ENCODE measurements at places on chromosomes 1 and 21.

DNA sequence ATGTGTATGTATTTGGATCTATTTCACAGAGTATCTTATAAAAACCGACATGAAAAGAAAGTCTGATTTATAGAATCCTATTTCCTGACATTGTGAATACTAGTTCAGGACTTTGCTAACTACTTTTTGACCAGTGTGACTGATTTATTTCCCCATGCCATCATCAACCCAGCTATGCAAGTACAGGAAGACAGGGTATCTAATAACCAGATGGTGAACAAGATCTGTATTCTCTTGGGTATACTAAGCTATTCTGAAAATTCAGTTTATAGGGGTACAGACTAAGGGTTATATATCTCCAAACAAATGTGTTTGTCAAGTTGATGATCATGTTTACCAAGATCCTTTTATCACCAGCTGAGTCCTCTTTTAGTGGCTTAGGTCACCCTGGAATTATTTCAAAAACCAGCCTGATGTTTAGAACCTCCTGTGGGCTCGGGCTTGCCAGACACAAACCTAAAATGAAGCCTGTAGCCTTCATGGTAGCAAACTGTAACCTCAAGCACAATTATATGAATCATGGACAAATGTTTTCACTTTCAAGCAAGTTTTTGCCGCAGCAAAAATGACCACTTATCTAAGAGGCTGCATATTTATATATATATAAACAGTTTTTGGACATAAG is 185.1 kb downstream of the FGGY start:
- DNase-seq: no peak

- DNase-seq: no peak
Observed at GRCh38 chr21:31252091-31252490, 92.0 kb downstream of the TIAM1 start.

- no peak for DNase-seq
Observed at GRCh38 chr1:227372726-227373130, 54.4 kb upstream of the CDC42BPA start.

DNA sequence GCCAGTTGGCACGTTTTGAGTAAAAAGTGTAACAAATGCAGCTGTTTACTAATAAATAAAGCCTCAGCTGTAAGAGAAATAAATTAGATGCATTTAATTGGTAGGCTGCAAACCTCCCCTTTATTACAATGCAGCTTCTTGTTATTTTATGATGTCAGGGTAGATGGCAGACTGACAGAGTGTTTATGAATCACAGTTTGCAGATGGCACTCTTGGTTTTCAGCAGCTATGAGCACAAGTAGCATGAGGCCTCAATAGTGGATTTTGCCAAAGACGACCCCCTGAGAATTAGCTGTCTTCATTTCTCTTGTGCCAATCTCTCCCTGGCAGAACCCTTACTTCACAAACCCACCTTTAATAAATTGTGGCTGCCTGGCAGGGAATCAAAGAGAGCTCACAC is 161.2 kb upstream of the C1orf87 start:
- DNase-seq: no peak

GRCh38 chr1:171566467-171566866 is 55.6 kb upstream of the MYOCOS start:
- DNase-seq: no peak

DNA sequence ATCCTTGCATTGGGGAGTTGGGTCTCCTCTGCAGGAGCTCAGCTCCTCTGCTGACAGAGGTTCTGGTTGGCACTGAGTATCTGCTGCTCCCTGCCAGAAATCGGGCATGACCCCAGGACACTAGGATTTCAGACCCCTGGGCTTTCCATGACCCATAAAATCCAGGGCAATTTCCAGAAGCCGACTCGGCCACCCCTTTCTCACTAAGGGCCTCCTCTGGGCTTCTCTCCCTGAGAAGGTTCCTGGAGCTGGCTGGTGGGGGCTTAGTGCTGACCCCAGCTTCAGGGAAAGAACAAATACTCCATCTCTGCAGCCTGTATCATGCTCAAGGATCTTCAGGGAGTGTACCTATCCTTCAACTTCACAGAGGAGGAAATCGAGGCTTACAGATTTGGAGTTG is 603.4 kb downstream of the PTPRU start:
- no peak for DNase-seq

DNA sequence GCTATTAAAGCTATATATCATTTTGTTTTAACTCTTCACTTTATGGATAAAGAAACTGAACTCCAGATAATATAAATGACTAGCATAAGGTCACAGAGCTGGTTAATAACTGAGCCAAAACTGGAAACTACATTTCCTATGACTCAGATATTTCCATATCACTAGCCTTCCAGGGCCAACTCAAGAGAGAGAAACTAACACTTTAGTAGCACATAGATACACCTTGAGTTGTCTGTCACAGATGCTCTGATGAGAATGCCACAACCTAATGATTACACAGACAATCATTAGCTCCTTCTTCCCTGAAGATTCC is 40.7 kb downstream of the NME7 start:
- DNase-seq: no peak

DNA sequence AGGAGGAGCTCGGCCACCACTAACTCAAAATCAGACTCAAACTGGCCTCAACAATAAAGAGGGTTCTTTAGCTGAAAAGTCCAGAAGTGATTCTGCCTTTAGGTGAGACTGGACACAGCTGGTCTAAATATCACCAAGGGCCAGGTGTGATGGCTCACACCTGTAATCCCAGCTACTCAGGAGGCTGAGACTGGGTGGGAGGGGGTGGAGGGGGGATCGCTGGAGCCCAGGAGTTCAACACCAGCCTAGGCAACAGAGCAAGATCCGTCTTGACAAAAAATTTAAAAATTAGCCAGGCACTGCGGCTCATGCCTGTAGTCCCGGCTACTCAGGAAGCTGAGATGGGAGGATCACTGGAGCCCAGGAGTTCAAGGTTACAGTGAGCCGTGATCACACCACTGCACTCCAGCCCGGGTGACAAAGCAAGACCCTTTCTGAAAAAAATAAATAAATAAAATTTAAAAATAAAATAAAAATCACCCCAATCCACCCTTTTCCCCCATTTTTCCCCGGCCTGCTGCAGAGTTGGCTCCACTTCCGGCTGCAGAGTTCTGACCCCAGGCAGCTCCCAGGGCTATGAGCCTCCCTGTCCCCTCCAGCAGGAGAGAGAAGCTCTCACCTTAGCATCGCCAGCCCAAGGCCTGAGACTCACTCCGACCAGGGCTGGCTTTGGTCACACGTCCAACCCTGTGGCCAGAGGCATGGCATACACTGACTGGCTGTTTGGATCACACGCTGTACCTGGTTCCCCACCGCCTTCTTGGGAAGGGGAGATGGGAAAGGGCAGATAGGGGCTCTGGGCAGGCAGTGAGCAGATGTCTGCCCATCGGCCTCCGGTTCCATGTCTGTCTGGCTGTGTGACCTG is 87.3 kb upstream of the IFFO2 start:
- no peak for DNase-seq

DNA sequence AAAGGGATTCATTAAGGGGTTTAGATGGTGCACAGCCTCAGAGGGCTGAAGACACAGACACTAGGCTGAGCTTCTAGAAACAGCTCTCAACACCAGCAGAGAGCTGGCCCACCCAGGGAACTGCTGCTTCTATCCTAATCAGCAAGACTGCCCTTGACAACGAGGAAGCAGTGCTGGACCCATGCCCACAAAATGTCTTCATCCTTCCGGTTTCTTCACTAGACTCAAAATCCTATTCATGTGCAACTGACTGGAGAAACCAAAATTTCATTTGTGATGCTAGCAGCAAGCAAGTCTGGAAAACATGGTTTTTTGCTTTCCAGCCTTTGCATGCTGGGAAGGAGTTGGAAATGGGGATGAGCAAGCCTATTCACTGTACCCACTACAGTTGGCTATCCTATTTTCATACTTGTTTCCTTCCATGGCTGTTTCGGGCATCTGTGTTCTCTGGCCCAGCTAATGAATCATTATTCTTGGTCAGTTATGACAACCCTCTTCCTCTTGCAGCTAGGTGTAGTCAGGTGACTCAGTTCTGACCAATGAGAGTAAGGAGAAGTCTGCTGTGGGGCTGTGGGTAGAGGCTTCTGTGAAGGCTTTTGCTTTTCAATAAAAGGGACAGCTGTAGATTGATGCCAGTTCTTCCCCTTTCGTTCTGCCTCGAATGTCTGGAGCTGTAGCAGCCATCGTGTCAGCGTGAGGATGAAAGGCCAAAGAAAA is 14.6 kb upstream of the TMEM61 start:
- DNase-seq: no peak
